ENCODE measurements at places on chromosomes 13 and 19.
A peak's percentile ranks its signal among the peaks of the same experiment; 100 is the strongest.

DNA sequence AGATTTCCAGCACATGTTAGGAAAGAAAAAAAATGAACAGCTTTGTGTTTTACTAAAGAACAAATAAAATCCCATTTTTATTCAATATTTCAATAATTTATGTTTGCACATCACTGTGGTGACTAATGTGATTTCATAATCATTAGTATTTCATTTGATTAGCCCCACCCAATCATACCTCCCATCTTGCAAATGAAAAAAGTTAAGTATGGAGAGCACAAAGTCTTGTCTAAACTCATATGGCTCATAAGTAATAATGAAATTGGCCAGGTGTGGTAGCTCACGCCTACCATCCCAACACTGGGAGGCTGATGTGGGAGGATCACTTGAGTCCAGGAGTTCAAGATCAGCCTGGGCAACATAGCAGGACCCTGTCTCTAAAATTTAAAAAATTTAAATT lies 3.8 kb downstream of the ZNF490 start:
- no peak for DNase-seq

DNA sequence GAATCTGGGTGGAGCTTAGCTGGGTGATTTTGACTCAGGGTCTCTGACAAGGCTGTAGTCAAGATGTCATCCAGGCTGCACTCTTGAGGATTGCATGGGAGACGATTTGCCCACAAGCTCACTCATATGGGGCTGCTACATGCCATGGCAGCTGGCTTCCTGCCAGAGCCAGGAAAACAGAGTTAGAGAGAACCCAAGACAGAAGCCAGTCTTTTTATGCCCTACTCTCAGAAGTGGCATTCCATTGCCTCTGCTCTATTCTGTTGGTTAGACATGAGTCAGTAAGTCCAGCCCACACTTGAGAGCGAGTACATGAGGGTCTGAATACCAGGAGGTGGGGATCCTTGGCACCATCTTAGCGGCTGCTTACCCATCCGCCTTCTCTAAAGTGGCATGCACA lies 9.5 kb downstream of the POLR1D start:
- DNase-seq = no peak

GRCh38 chr19:37902668-37903067 lies 3.7 kb downstream of the WDR87 start:
- DNase-seq = peak; percentile 70

GRCh38 chr19:44747739-44748425 lies 626 bp upstream of the BCL3 start:
- peak; percentile 61 for DNase-seq

DNA sequence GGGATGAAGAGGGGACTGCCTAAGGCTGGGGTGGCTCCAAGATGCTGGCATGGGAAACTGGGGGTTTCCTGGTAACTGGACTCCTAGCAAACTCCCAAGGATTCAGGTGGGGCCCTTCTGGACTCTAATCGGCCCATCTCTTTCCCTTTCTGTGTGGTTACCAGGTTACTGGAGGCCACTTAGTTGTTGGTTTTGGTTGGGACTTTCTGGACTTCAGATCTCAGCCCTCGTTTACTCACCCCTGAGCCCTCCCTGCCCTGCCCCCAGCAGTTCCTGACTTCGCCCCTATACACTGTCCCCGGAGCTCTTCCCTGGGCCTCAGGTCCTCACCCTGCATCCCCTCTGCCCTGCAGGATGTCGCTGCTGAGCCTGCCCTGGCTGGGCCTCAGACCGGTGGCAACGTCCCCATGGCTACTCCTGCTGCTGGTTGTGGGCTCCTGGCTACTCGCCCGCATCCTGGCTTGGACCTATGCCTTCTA lies 328 bp downstream of the CYP4F12 start:
- DNase-seq = no peak

GRCh38 chr13:41848435-41849255 lies 112.3 kb downstream of the VWA8 start:
- DNase-seq = peak; percentile 52

GRCh38 chr13:93818345-93818744 lies 591.7 kb downstream of the GPC6 start:
- DNase-seq = no peak

DNA sequence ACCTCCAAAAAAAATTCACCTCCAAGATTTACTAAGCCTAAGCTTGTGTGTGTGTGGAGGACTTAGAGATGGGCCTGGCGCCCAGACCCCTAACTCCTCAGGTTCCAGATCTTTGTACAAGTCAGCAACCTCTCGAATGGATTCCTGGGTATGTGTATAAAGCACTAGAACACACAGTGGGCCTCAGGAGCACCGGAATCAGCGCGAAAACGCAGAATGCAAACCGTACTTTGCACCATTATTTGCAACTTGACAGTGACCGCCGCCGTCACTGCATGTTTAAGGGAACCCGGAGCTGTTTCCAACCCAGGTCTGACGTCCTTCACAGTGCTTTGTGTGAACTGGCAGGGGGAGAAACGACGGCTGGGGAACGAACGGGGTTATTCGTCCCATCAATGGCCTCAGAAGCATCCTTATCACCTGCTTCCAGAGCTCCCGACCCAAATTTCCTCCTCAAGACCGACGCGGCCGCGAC lies 688 bp downstream of the ZNF606 start:
- peak; percentile 5 for DNase-seq

DNA sequence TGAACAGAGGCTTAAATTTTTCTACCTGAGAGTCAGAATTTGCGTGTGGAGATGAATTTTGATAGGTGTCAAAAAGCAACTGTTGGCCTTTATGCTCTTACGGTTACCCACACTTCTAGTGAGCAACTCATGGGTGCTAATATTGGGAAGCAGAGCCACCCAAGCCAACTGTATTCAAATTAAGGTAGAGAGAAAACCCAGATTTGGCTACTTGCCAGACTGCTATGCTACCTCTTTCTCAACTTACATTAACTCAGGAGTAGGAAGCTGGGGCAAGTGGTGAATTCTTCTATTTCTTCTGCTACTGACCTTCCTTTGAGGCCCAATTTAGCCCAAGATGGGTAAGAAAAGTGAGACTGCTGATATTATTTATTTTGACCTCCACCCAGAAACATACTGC lies 83.9 kb downstream of the OLFM4 start:
- no peak for DNase-seq

- DNase-seq = no peak
Observed at GRCh38 chr19:5339198-5339949, 1.2 kb downstream of the PTPRS start.

GRCh38 chr19:10227026-10227971 lies 3.8 kb downstream of the S1PR2 start:
- DNase-seq = no peak

- no peak for DNase-seq
Observed at GRCh38 chr13:106523576-106523975, 11.9 kb downstream of the EFNB2 start.

- no peak for DNase-seq
Observed at GRCh38 chr19:37346091-37346490, 24.8 kb upstream of the ZNF527 start.

GRCh38 chr19:19051478-19052213 lies 12.1 kb upstream of the SLC25A42 start:
- DNase-seq = no peak
